ENCODE measurements at places on chromosomes 6 and 20.

GRCh38 chr6:90431576-90431975, 134.9 kb upstream of the BACH2 start:
- no peak for DNase-seq

- DNase-seq, result no peak
Measured at GRCh38 chr6:52610011-52610410, 33.2 kb upstream of the TRAM2 start.

- no peak for DNase-seq
Measured at GRCh38 chr6:106142876-106143431, 56.8 kb downstream of the PRDM1 start.

GRCh38 chr6:144179828-144180227, 29.5 kb downstream of the STX11 start:
- DNase-seq, result no peak

- no peak for DNase-seq
Measured at GRCh38 chr6:131825946-131826345, 18.1 kb downstream of the ENPP1 start.
